ENCODE measurements at places on chromosomes 5 and 9. TPM values are rescaled to one million over a fixed set of nuclear protein-coding genes. Genes with fewer than 3 reads are reported as not detected.
A peak's percentile ranks its signal among the peaks of the same experiment; 100 is the strongest.

DNA sequence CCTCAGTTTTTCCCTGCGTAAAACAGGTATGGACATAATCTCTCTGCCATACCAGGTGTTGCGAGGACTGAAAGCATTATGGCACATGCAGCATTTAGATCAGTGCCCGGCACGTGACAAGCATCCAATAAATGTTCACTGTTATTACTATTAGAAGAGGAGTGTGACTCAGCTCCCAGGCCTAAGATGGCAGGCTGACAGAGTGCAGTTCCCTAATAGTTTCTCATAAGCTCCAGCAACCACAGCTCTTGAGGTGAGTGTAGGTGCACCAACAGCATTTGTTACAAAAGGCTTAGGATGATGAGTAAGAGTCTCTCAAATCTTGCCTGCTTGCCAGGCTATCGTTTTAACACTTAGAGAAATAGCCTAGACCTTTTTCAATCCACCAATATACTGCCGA is 28.9 kb upstream of the GLIS3 start:
- H3K4me1 ChIP-seq = peaks cover 17% of the 10 kb centered on the region
- no peak for DNase-seq
- H3K4me3 ChIP-seq = no peak overlapping the region
- no peak overlapping the region for H3K27ac ChIP-seq
- H3K27me3 ChIP-seq = no peaks in the 10 kb centered on the region

Gene ORM2
- total RNA-seq = 6.8 TPM

Gene TRIM7
- 0.78 TPM for total RNA-seq

Gene WDR36
- 22.8 TPM for total RNA-seq

Gene CCDC69
- 153 TPM for total RNA-seq

Gene AIF1L
- 4.5 TPM for total RNA-seq

- no peak overlapping the region for H3K27ac ChIP-seq
- no peak for DNase-seq
- H3K27me3 ChIP-seq = no peaks in the 10 kb centered on the region
- no peak overlapping the region for H3K4me3 ChIP-seq
- H3K4me1 ChIP-seq = peaks cover 5% of the 10 kb centered on the region
These were observed 73.0 kb downstream of the UGCG start for GRCh38 chr9:111969622-111970021.

- H3K27ac ChIP-seq = no peak overlapping the region
- H3K27me3 ChIP-seq = no peaks in the 10 kb centered on the region
- DNase-seq = peak; percentile 69
- no peaks in the 10 kb centered on the region for H3K4me1 ChIP-seq
- no peaks in the 10 kb centered on the region for H3K36me3 ChIP-seq
These were observed 87.7 kb downstream of the ENTREP1 start for GRCh38 chr9:69412741-69413150.

Gene PTGR1
- 37.0 TPM for total RNA-seq

Gene PHYKPL
- total RNA-seq = 93.2 TPM

DNA sequence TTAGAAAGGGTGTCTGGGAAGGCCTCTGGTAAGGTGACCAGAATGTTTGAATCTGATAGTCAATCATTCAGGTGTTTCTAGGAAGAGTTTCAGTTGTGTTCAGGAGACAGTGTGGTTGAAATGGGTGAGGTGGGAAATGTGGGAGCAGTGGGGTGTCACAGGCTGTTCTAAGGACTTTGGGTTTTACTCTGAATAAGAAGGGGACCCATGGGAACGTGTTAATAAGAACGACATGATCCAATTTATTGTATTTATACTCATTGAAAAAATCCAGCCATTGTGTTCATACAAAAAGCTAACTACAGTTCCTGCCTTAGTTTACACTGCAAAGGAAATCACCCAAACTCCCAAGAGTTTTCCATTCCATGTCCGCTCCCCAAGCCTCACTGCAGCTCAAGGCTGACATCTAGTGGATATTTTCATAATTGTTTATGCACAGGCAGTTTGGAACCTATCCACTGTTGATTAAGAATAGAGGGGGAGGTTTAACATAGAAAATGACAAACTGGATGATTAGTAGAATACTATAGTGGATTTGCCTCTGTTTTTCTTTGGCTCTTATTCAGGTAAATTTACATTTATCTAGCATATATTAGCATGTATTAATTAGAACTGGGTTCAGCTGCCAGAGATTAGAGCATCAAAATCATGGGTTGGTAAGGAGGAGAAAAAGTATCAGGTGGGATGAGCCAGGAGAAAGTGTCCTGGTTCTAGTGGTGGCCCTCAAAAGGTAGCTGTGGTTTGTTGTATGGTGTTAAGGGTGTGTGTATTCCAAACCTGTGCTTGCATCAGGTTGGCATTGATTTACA is 17.7 kb downstream of the CAVIN4 start:
- no peaks in the 10 kb centered on the region for H3K27me3 ChIP-seq
- H3K4me3 ChIP-seq = no peak overlapping the region
- peak; percentile 55 for DNase-seq
- peaks cover 2% of the 10 kb centered on the region for H3K4me1 ChIP-seq

Gene OR1J2
- not detected for total RNA-seq

DNA sequence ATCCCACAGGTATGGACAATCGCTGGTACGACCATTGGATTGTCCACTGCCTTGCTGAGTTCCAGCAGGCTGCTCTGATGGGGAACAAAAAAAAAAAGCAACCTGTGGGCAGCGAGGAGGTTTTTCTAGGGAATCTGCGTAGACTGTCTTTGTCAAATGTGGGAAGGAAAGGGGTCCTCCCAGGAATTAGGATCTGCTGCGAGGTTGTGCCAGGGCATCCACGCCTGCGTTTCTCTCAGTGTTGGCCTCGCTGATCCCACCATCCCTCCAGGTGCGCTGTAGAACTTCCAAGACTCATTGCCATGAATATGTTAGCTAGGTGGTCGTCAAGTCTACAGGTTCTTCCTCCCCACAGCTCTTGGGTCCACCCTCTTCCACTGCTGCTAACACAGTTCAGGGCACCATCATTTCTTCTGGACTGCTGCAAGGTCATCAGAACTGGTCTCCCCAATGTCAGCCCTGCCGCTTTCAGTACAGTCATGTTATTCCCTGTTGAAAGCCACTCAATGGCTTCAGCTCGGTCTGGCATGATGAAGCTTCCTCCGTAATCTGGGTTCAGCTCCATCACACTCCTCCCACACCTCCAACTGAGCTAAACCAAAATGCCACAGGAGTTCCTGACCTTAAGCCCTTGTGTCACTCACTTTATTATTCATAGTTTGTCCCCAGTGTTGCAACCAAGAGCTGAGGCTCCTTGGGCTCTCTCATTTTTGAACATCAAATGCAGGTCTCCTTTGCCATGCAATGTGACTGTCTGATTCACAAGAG is 79.5 kb upstream of the DMRT1 start:
- no peaks in the 10 kb centered on the region for H3K36me3 ChIP-seq
- DNase-seq = no peak
- H3K4me1 ChIP-seq = no peaks in the 10 kb centered on the region

DNA sequence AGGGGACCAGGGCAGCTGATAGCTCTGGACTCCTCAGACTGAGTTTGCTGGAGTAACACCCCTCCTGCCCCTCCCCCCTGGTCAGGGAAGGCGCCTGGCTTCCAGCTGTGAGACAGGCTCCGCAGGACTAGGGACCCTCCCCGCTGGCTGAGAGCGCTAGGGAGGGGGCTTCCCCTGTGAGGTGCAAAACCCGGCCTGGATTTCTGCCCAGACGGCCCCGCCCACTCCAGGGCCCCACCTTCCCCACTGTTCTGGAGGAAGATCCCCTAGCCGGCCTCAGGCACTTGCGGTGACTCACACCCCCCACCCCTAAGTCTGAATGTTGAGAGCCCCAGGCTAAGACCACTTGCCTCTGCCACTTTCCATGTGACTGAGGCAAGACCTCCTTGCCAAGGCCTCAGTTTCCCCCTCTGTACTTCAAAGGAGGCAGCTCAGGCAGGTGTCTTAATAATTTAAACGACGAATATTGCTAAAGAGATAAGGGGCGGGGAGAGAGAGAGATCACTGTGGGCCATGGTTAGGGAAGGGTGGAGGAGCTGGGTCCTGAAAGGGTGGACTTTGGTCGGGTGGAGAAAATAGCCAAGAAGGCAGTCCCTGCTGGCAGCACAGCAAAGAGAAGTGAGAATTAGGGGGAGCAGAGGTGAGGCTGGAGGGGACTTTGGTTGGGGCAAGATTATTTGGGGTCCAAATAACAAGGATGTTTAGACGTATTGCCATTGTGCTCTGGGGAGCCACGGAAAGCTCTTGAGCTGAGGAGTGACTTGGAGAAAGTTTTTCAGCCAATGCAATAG is 1.0 kb upstream of the DAB2IP start:
- no peak overlapping the region for H3K27ac ChIP-seq
- no peak overlapping the region for H3K4me3 ChIP-seq
- no peaks in the 10 kb centered on the region for H3K36me3 ChIP-seq
- no peak for DNase-seq

Gene NME5
- 5.4 TPM for total RNA-seq

DNA sequence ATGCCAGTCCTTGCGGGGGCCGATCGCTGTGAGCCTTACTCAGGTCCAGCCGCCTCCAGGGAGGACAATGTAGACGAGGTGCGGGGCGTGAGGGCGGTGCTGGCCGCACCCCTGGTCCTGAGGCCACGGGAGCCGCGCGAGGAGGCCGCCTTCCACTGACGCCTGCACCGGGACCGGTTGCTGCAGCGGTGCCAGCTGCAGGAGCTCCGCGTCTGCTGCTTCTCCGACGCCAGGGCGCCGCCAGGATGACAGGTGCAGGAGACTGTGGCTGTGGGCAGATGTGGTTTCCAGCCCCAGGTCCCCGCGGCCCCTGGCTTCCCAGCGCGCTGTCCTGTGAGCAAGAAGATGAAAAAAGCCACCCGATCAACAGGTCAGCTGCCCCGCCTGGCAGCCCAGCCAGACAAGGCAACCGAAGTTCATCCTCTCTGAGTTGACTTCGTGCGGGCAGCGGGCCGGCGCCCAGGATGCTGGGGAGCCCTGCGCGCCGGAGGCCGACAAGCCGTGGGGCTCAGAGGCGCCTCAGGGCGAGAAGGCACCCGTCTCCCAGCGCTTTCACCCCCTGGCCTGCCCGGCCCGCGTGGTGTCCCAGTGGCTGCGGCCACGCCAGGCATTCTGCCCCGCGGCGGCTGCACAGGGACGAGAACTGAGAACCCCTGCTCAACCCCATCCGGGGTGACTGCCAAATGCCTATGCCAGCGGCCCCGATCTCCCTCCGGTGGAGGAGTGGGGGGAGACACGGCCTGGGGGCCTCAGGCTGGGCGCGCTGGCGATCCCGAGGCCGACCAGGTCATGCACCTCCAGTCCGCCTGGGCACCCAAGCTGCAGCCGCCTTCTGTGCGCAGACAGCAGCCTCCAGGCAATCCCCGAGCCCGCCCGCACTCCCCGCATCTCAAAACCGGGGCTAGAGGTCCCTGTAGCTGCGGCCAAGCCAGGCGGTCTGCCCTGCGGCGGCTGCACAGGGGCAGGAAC is 43.4 kb upstream of the BICD2 start:
- no peak overlapping the region for H3K27ac ChIP-seq
- H3K27me3 ChIP-seq = peaks cover 71% of the 10 kb centered on the region
- no peak for DNase-seq
- no peaks in the 10 kb centered on the region for H3K36me3 ChIP-seq
- H3K4me3 ChIP-seq = no peak overlapping the region

Gene RLN2
- total RNA-seq = not detected

DNA sequence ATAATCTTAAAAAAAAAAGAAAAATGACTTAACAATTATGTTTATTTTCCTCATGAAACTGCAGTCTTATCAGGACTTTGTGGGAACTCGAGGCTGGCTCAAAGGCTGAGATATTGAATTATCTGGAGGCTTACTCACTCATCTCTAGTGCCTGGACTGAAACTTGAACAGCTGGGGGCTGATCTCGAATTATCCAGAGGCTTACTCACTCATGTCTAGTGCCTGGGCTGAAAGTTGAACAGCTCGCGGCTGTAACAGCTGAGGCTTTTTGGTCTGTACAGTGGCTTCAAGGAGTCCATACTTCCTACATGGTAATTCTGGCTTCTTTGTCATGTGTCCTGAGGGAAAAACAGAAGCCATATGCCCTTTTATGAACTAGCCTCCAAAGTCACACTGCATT is 371.9 kb downstream of the CETN3 start:
- no peak for DNase-seq
- H3K36me3 ChIP-seq = no peaks in the 10 kb centered on the region
- H3K27me3 ChIP-seq = no peaks in the 10 kb centered on the region
- no peak overlapping the region for H3K27ac ChIP-seq
- H3K4me1 ChIP-seq = no peaks in the 10 kb centered on the region

GRCh38 chr9:4732890-4733289 is 8.1 kb downstream of the AK3 start:
- H3K36me3 ChIP-seq = no peaks in the 10 kb centered on the region
- H3K4me1 ChIP-seq = peaks cover 9% of the 10 kb centered on the region
- no peak overlapping the region for H3K4me3 ChIP-seq
- DNase-seq = no peak

DNA sequence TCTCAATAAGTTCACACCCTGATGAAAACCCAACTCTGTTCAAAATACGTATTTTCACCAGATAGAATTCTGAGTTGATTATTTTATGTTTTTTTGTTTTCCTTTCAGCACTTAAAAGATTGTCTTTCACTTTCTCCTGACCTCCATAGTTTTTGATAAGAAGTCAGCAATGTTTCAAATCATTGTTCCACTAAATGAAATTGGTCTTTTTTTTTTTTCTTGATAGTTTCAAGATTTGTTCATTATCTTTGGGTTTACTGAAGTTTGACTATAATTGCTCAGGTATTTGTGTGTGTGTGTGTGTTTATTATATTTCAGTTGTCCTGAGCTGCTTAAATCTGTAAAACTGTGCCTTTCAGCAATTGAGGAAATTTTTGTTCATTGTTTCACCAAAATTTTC is 498.7 kb downstream of the TLE1 start:
- no peak overlapping the region for H3K4me3 ChIP-seq
- H3K36me3 ChIP-seq = no peaks in the 10 kb centered on the region
- no peak for DNase-seq
- H3K27ac ChIP-seq = no peak overlapping the region

DNA sequence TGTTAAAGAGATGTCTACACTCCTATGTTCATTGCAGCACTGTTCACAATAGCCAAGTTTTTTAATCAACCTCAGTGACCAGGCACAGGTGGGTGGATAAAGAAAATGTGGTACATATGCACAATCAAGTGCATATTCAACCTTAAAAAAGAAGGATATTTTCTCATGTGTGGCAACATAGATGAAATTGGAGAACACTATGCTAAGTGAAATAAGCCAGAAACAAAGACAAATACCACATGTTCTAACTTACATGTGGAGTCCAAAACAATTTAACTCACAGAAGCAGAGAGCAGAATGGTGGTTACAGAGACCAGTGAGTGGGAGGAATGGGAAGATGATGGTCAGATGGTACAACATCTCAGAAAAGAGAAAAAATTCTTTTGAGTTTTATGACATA is 31.8 kb downstream of the ANXA1 start:
- no peak for DNase-seq
- no peak overlapping the region for H3K4me3 ChIP-seq
- H3K27ac ChIP-seq = no peak overlapping the region
- no peaks in the 10 kb centered on the region for H3K36me3 ChIP-seq
- H3K4me1 ChIP-seq = no peaks in the 10 kb centered on the region
- no peaks in the 10 kb centered on the region for H3K27me3 ChIP-seq

GRCh38 chr5:53167836-53168235 is 58.3 kb upstream of the MOCS2 start:
- peak; percentile 41 for DNase-seq
- H3K27me3 ChIP-seq = no peaks in the 10 kb centered on the region
- no peak overlapping the region for H3K4me3 ChIP-seq

Gene AGXT2
- not detected for total RNA-seq

GRCh38 chr5:41871852-41872251 is 1.6 kb upstream of the OXCT1 start:
- H3K36me3 ChIP-seq = no peaks in the 10 kb centered on the region
- DNase-seq = peak; percentile 41
- no peak overlapping the region for H3K27ac ChIP-seq
- no peak overlapping the region for H3K4me3 ChIP-seq
- no peaks in the 10 kb centered on the region for H3K27me3 ChIP-seq
